ENCODE measurements at places on chromosomes 12 and 14. TPM values are rescaled to one million over a fixed set of nuclear protein-coding genes. Genes with fewer than 3 reads are reported as not detected.

MANSC4 gene
- total RNA-seq = not detected

HRK gene
- not detected for total RNA-seq

C12orf42 gene
- total RNA-seq = not detected

FOXM1 gene
- 72.6 TPM for total RNA-seq

SUOX gene
- 12.9 TPM for total RNA-seq

DNA sequence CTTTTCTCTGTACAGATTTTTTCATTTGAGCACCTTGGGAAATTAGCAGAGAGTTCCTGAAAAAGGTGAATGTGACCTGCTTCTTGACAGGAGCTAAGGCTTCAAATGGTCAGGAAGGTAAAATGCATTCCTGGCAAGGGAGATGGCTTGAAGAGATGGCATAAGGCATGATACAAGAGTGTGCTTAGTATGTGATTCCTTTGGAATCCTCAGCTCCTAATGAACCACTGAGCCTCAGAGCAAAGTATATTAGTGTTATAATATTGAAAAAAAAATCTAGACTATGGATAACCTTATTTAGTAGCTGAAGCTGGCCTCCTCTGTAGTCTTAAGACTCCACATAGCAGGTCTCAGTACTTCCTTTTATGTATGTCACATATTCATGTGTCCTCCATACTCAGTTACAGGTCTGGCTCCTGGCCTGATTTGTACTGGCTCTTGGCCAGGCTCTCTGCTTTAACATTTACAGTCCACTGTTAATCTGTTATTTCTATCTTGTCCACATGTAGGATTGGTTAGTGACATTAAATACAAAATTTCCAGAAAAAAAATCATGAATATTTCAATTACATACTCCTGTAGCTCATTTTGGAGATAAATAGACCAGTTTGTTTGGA is 17.9 kb downstream of the TOGARAM1 start:
- DNase-seq = no peak

DNA sequence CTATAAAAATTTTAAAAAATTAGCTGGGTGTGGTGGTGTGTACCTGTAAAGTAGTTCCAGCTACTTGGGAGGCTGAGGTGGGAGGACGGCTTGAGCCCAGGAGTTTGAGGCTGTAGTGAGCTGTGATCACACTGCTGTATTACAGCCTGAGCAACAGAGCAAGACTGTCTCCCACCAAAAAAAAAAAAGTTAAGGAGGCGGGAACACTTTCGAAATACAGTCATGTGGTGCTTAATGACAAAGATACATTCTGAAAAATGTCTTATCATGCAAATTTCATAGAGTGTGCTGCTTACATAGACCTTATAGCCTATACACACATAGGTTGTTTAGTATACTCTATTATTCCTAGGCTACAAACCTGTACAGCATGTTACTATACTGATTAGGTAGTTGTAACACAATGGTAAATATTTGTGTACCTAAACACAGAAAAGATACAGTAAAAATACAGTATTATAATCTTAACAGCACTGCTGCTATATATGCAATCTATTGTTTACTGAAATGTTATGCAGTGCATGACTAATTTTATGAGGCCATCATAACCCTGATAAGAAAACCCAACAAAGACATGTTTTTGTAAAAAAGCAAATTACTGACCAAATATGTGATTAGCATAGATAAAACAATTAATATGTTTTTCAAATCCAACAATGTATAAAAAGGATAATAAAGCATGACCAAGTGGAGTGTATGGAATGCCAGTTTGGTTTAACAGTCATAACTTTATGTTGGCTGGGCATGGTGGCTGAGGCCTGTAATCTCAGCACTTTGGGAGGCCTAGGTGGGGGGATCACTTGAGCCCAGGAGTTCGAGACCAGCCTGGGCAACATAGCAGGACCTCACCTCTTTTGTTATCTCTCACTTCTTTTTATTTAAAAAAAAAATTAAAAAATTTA is 11.4 kb downstream of the EIF2S1 start:
- no peak for DNase-seq

DNA sequence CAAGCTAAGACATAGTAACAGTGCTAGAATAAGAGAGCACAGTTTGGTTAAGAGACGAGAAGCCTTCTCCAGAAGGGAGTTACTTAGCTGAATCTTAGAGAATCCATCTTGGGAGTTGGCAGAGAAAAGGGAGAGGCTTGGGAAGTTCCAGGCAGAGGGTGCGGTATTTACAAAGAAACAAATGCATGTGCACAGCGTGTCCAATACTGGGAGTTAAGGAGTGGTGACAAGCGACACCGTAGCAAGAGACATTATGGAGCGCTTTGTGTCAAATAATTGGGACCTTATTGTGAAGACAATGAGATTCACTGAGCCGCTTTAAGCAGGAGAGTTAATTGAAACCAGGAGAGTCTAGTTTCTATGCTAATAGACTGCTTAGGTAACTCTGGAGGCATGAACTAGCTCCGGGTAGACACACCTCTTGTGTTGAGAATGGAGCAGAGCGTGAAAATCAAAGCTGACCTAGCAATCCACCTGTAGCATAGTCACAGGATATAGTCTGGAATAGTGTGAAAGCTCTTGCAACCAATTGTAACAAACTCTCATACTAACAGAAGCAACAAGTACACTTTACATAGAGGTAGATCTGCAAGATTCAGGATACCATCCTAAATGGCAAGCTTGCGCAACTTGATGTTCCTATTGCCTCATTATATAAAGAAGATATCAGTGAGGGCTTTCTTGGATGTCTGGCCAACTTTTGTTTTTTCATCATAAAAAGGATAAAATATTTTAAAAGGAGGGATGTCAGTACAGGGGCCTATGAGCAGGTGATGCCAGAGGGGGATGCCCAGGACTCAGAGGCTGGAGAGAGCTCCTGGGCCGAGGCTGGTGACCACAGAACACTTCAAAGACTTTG is 5.3 kb downstream of the ALDH1L2 start:
- DNase-seq = no peak

DNA sequence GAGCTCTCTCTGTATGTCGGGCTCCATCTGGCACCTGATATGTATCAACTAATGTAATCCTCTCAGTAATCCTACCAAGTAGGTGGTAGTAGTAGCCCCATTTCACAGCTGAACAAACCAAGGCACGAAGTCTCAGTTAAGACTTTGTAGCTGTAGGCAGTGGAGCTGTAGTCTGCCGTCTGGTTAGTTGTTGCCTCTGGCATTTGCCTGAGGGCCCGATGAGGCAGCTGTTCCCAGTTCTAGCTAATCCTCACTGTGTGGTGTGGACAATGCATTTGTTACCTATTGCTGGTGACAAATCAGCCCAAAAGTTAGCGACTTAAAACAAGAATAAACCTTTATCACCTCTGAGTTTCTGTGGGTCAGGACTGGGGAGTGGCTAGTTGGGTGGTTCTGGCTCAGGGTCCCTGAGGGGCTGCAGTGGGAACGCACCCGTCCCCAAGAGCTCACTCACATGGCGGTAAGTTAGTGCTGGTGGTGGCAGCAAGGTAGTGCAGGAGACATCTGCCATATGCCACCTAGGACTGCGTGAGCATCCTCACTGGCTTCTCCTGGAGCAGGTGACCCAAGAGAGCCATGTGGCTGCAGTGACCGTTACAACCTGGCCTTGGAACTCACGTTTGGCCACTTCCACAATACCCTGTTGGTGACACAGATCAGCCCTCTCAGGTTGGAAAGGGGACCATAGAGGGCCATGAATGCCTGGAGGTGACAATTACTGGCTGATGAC is 5.6 kb downstream of the AACS start:
- DNase-seq = no peak

GRCh38 chr14:81936902-81937301 is 403.2 kb upstream of the SEL1L start:
- DNase-seq = no peak

DNA sequence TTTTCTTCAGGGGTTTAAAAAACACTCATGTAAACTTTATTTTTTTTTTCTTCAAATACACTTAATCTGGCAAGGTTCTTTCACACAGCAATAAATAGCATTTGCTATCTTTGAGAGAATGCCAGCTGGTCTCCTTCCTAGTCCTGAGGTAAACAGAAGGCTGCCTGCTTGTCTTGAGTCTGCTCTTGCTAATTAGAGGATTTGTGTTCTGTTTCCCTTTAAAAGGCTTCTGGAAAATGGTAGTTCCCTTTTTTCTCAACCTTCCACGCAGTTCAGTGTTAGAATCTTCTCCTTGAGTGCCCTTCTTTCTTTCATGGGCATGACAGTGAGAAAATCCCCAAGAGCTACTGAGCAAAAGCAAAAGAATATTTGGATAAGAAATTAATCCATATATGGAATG is 92.3 kb upstream of the DCN start:
- DNase-seq = no peak

DNA sequence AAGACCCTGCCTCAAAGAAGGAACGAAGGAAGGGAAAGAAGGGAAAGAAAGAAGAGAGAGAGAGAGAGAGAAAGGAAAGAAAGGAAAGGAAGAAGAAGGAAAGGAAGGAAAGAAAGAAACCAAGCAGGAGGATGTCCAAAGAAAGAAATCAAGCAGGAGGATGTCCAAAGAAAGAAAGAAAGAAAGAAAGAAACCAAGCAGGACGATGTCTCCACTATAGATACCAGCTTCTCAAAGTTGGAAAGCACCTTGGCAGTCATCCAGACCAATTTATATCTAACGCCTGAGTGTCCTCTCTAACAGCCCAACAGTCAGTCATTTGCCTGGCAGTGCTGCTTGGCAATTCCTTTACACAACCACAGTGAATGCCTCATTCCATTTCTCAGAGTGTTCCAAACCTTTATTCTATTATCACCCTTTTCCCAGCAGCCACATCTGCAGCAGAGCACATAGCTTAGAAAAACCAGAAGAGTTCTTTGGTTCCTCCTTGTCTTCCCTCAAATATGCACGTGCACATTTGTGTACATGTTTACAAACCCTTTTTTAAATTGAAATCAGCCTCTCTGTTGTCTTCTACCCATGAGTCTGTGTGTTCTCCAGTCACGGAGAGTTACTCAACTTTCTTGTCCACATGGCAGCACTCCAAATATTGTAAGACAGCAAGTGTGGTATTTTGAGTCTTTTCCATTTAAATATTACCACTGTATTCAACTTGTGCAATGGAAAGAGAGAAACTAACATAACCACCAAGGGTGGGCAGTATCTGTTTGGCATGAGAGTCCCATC is 138.4 kb downstream of the STXBP6 start:
- no peak for DNase-seq

DNA sequence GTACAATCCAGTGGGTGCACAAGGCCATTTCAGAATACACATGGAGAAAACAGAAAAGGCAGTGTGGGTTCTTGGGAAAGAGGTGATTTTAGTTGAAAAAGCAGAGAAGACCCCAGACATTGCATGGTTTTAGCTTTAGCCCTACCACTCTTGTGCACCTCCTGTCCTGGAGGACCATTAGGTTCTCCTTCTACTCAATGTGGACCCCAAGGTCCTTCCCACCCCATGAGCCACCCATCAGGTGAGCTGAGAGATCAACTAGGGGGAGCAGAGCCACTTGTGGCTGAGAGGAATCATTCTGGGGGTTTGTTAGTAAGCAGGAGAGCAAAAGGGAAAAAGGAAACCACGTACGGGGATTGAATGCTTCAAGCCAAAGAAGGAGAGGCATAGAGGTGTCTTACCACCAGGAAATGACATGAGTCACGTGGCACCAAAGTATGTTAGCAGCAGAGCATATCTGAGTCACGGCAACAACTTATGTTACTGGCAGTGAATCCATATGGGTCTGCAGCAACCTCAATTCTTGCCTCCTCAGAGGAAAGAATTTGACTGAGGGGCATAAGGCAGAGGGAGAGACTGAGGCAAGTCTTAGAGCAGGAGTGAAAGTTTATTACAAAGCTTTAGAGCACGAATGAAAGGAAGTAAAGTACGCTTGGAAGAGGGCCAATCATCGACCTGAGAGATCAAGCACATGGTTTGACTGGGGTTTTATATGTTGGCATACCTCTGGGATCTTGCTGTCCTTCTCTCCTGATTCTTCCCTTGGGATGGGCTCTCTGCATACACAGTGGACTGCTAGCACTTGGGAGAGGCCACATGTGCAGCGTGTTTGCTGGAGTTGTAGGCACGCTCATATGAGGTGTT is 73.9 kb downstream of the HSD17B6 start:
- no peak for DNase-seq

DNA sequence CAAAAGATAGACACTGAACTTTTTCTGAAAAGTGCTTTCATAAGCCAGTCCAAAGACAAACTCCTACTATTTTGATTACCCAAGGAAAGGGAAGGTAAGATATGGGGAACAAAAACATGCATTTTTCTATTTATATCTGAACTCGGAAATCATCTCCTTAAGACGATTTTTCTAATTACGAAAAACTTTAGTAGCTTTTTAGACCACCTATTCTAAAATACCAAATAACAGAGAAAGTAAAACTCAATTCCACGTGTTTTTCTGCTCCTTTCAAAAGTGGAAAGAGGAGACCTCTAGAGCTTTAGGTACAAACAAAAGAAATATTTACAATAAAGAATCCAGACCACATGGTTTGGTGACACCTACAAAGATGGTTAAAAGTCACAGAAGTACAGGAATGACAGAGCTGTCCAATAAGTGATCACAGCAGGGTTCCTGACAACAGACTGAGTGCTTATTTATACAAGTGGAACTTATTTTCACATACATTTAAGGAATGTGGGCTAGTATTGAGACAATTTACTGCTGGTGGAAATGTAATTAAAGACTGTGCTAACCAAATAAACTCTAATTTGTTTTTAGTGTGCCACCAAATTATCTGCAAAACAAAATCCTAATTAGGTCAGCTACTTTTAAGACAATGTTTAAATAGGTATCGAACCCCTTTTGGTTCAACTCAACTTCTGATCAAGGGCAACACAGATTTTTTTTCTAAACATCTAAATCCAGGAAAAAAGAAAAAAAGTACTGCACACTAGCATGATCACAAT is 2.4 kb downstream of the LRIG3 start:
- no peak for DNase-seq

GRCh38 chr14:99768381-99768780 is 24.8 kb upstream of the EML1 start:
- DNase-seq = no peak

- no peak for DNase-seq
Observed at GRCh38 chr14:90297876-90298629, 33.7 kb downstream of the NRDE2 start.

DNA sequence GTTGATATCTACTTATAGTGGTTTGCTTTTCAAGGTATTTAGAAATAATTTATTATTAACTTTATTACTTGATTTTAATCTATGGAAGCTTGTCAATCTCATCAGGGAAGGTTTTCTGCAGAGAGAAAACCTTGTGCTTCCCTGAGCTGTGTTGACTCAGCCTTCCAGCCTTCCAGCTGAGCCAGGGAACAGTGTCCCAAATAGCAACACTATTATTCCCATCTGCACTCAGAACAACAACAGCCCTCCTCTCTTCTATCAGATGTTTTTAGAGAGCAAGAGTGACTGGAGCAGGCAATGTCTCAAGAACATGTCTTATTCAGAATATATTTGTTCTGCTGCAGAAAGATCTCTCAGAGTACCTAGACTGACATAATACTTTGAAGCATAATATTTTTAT is 389.9 kb upstream of the GARIN6 start:
- no peak for DNase-seq

DNA sequence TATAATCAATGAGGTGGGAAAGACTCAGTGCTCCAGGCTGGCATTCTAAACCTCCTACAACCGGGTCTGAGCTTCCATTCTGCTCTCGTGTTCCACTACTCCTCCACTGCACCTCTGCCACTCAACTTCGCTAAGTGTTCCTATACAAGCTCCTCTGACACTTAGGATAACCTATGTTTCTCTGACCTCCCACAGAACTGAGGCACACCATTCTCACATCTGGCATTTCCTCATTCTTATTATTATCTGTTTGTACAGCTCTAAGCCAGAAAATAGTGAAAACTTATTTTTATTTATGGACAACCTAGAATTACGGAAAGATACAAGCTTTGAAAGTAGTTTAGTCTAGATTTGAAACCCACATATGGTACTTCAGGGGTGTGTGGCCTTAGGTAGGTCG is 127.0 kb downstream of the MED13L start:
- DNase-seq = no peak
